ENCODE measurements at places on chromosomes 12 and 14. TPM values are rescaled to one million over a fixed set of nuclear protein-coding genes. Genes with fewer than 3 reads are reported as not detected.

The INHBE gene
- total RNA-seq: not detected

The GAS2L3 gene
- 5.0 TPM for total RNA-seq

The PPM1H gene
- total RNA-seq: not detected

The PTPRB gene
- total RNA-seq: not detected

The PAH gene
- not detected for total RNA-seq

The GPATCH2L gene
- total RNA-seq: 52.9 TPM

The ESRRB gene
- not detected for total RNA-seq

The ZNF664 gene
- total RNA-seq: 43.9 TPM

The ZNF26 gene
- 20.3 TPM for total RNA-seq

The EMP1 gene
- 37.6 TPM for total RNA-seq

The HOTAIR gene
- not detected for total RNA-seq

The KRT83 gene
- not detected for total RNA-seq

The IQSEC3 gene
- total RNA-seq: 1.1 TPM

The CD163 gene
- total RNA-seq: not detected

The PABPN1 gene
- total RNA-seq: 186 TPM

The ZBTB25 gene
- 38.1 TPM for total RNA-seq

The KRT71 gene
- total RNA-seq: not detected

The AMIGO2 gene
- 9.0 TPM for total RNA-seq

The TSPAN8 gene
- total RNA-seq: not detected

The SLC35F4 gene
- not detected for total RNA-seq

The GABARAPL1 gene
- total RNA-seq: 9.0 TPM

The VRTN gene
- total RNA-seq: not detected

The GDF3 gene
- not detected for total RNA-seq

The SYCP3 gene
- 0.43 TPM for total RNA-seq

The KCNJ8 gene
- not detected for total RNA-seq

The BMP4 gene
- not detected for total RNA-seq

The DIO2 gene
- not detected for total RNA-seq

The HOXC5 gene
- total RNA-seq: not detected
